ENCODE measurements at places on chromosomes 7 and 10. TPM values are rescaled to one million over a fixed set of nuclear protein-coding genes. Genes with fewer than 3 reads are reported as not detected.

- peak overlapping the region; percentile 71 for H3K4me3 ChIP-seq
- no peak for DNase-seq
- peaks cover 11% of the 10 kb centered on the region for H3K36me3 ChIP-seq
Observed at GRCh38 chr7:100544386-100544785, 5.4 kb downstream of the AGFG2 start.

Gene MYL7
- not detected for total RNA-seq

DNA sequence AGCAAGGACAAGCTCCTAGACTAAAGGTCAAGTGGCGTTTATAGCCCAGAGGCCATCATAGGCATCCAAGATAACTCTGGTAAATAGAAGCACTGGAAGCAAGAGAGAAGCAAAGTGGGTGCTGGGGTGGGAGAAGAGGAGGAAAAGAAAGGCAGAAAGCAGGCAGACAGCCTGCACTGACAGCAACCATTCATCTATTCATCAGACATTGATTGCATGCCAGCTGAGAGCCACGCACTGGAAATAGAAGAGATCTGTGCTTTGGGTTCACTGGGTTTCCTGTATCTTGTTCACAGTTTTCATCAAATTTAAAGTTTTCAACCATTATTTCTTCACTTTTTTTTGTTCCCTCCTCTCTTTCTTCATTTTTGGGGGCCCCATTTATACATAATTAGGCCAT is 4.7 kb upstream of the SLIT1 start:
- H3K4me1 ChIP-seq, result peaks cover 2% of the 10 kb centered on the region
- no peak overlapping the region for H3K4me3 ChIP-seq
- peaks cover 65% of the 10 kb centered on the region for H3K27me3 ChIP-seq

DNA sequence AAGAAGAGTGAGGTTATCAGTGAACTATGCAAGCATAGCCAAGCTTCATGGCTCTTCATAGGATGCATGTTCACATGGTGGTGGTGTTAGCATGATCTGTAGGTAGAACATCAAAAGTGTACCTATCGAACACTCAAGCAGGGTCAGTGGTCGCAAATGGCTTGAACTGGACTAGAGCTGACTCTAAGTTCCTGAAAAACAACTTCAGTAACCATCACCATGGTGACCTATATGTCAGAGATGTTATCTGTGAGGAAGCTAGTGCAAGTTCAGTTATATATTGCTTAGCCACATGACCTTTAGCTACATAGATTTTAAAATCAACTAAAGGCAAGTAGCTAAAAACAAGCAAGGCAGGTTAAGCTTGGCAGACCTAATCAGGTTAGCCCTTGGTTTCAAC is 163.1 kb upstream of the AGR3 start:
- H3K27ac ChIP-seq, result no peak overlapping the region
- no peak overlapping the region for H3K4me3 ChIP-seq

GRCh38 chr10:114305521-114305925 is 66.5 kb downstream of the VWA2 start:
- no peak for DNase-seq
- H3K27me3 ChIP-seq, result peaks cover 3% of the 10 kb centered on the region
- H3K4me3 ChIP-seq, result peak overlapping the region; percentile 94
- no peaks in the 10 kb centered on the region for H3K36me3 ChIP-seq
- H3K4me1 ChIP-seq, result peaks cover 11% of the 10 kb centered on the region

DNA sequence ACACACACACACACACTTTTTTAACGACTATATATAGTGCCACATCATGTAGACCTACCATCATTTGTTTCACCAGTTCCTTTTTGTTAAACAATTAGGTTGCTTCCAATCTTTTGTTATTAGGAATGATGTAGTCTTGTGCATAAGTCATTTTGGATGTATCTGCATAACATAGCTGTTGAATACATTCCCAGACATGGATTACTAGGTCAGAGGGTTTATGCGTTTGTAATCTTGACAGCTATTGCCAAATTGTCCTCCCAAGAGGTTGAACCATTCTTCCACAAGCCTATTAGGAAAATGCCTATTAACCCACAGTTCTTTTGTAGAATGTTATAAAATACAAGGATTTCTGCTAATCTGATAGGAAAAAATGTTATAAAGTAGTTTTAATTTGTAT is 87.3 kb downstream of the PALS2 start:
- no peaks in the 10 kb centered on the region for H3K27me3 ChIP-seq
- H3K4me3 ChIP-seq, result no peak overlapping the region
- no peaks in the 10 kb centered on the region for H3K36me3 ChIP-seq
- DNase-seq, result no peak
- H3K4me1 ChIP-seq, result no peaks in the 10 kb centered on the region

DNA sequence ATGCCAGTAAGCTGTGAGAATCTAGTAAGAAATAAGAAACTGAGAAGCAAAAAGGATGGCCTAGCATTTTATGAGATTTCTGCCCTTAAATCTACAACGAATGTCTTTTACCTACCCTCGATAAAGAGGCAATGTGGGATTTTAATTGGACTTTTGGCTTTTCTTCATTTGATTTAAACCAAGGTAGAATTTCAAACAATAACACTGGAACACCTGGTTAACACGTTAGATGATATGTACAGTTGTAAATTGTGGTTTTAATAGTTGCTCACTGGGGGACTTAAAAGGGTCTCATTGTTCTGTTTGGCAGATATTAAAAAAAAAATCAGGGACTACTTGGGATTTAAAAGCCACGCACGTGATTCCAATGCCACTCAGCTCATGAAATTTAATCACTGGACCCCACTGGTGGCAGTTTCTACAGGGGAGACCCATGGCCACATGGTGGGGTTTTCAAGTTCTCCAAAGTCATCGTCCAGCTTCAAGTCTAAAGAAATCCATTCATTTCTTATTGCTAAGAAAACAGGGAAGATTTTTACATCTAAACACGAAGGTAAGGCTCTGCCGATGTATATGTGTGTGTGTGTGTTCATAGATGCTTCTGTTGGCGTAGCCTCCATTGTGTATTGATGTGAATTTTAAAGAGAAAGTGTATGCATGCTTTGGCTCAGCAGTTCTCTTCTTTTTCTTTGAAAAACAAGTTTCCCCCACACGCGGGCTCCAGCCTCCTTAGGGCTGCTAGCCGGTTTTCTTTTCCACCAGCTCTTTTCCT is 588.6 kb upstream of the MKI67 start:
- no peaks in the 10 kb centered on the region for H3K4me1 ChIP-seq
- H3K4me3 ChIP-seq, result no peak overlapping the region
- no peaks in the 10 kb centered on the region for H3K36me3 ChIP-seq
- no peak for DNase-seq
- no peak overlapping the region for H3K27ac ChIP-seq
- no peaks in the 10 kb centered on the region for H3K27me3 ChIP-seq

Gene FAM237B
- not detected for total RNA-seq

DNA sequence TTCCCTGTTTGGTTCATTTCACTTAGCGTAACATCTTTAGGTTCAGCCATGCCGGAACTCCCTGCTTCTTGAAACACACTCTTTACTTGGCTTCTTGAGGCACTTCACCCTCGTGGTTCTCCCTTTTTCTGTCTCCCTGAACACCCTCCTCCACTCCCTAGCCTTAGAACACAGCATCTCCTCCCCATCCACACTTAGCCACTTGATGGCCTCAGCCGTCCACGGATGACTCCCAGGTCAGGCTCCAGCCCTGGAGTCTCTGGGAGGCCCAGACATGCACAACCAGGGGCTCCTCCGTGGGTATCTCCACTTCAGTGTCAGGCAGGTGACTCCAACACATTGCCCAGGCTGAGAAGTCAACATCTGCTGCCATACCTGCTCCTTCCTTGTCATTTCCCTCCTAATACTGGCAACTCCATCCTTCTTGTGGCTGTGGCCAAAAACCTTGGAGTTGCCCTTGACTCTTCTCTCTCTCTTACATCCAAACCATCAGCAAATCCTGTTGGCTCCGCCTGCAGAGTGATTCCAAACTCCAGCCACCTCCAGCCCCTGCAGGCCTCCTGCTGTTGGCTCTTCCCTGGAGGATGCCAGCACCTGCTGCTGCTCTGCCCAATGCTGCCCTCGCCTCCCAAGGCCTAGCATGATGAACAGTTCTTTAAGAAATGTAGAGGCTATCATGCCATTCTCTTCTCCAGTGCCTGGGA is 8.4 kb upstream of the INMT start:
- no peaks in the 10 kb centered on the region for H3K36me3 ChIP-seq
- no peak for DNase-seq
- no peak overlapping the region for H3K27ac ChIP-seq
- no peak overlapping the region for H3K4me3 ChIP-seq
- peaks cover 16% of the 10 kb centered on the region for H3K4me1 ChIP-seq

Gene NKX2-3
- total RNA-seq, result not detected

DNA sequence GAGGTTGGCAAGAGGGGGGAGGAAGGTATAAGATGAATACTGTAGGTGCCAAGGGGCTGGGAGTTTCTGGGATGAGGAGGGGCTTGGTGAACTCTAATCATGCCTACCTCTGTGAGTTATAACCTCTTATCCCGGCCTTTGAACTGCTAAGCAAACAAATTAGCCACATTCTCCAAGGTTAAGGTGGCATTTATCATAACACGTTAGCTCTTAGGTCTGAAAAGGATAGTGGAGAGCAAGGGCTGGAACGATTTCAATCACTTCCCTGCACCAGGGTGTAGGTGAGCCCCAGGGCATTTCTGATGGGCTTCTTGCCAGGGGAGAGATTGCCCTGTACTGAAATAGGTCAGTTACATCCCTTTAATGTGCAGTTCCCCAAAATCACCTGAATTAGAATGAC is 28.6 kb upstream of the DMBT1 start:
- peaks cover 33% of the 10 kb centered on the region for H3K27me3 ChIP-seq
- H3K27ac ChIP-seq, result no peak overlapping the region
- no peak for DNase-seq
- H3K36me3 ChIP-seq, result no peaks in the 10 kb centered on the region
- no peak overlapping the region for H3K4me3 ChIP-seq

GRCh38 chr10:30853066-30853465 is 178.6 kb downstream of the ZNF438 start:
- no peak for DNase-seq
- H3K36me3 ChIP-seq, result no peaks in the 10 kb centered on the region
- no peak overlapping the region for H3K27ac ChIP-seq
- H3K4me3 ChIP-seq, result no peak overlapping the region

GRCh38 chr10:94013331-94013760 is 19.6 kb downstream of the PLCE1 start:
- no peak overlapping the region for H3K27ac ChIP-seq
- no peak overlapping the region for H3K4me3 ChIP-seq
- no peaks in the 10 kb centered on the region for H3K36me3 ChIP-seq
- no peaks in the 10 kb centered on the region for H3K27me3 ChIP-seq

DNA sequence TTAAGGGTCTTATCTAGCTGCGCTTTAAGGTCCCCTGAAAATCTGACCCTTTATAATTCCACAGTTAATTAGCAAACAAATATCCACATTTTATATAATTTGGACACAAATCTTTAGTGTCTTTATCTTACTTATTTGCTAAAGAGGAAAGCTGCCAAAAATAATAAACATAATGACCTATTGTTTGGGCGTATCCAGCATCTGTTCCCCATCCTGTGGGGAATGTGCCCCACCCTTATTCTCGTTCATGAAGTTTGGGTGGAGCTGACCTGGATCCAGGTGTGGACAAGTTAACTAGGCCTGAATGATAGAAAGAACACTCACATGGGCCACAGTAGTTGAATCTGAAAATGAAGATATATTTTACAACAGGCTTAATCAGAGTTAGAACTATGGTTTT is 218.3 kb downstream of the CRPPA start:
- H3K27ac ChIP-seq, result no peak overlapping the region
- H3K4me1 ChIP-seq, result no peaks in the 10 kb centered on the region
- DNase-seq, result no peak
- no peaks in the 10 kb centered on the region for H3K36me3 ChIP-seq

Gene TMEM130
- not detected for total RNA-seq

GRCh38 chr10:81013771-81014170 is 476.1 kb downstream of the SH2D4B start:
- H3K4me3 ChIP-seq, result no peak overlapping the region
- no peak for DNase-seq
- H3K36me3 ChIP-seq, result no peaks in the 10 kb centered on the region

Gene ANKRD7
- total RNA-seq, result not detected

DNA sequence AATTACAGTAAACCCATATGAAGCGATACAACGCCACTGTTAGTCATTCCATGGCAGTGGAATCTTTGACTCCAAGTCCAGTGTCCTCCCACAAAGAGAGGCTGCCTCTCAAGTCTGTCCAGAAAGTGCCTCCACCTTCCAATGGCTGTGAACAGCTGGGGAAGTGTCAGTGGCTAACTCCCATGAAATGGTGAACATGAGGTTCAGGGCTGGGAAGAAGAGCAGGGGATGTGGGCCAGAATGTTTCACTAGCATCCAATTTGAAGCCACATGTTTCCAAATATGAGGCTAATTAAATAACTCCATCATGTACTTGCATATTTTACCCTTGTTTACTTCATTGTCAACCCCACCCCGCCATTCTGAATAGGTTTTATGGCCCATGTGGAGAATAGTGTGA is 53.1 kb upstream of the CHST15 start:
- H3K4me1 ChIP-seq, result peaks cover 14% of the 10 kb centered on the region
- peaks cover 25% of the 10 kb centered on the region for H3K27me3 ChIP-seq
- H3K4me3 ChIP-seq, result no peak overlapping the region
- H3K27ac ChIP-seq, result no peak overlapping the region
